ENCODE measurements at places on chromosomes 7 and 10.

- no peak for DNase-seq
Observed at GRCh38 chr10:117136391-117136975, 1.6 kb downstream of the VAX1 start.

DNA sequence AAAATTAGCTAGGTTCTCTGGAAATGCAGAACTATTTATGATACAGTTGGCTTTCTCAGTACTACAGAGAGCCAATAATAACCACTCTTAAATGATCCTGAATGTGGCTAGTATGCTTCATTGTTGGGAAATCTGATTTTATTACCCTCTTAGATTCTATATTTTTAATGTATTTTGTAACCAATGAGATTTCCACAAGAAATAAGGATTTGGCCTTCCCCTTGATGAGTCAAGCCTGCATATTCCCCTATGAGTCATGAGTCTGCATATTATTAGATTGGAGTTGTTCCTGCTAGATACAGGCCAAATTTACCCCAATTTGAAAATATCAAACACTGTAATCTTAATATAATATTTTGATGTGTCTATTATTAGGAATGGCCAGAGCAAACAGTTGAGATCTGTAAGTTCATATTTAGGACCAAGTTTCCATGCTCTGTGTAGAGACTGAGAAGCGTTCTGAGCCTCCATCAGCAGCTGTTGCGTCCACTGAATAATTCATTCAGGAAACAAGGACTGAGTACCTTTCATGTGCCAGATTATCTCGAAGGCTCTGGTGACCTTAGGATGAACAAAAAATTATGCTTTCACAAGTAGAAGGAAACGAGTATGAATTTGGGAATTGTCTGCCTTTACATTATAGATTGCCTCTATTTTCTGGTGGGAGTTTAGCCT is 793.4 kb downstream of the NRG3 start:
- DNase-seq, result no peak

DNA sequence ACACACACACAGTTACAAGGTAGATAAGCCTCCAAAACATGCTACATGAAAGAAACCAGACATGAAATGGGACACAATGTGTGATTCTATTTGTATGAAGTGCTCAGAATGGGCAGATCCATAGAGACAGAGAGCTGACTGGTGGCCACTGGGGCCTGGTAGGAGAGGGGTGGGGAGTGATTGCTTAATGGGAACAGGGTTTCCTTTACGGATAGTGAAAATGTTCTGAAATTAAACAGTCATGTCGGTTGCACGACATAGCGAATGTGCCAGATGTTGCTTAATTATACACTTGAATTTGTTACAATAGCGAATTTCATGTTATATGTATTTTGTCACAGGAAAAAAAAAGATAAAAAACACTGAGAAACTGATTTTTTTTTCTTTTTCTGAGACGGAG is 122.3 kb downstream of the SPDYE5 start:
- DNase-seq, result no peak

DNA sequence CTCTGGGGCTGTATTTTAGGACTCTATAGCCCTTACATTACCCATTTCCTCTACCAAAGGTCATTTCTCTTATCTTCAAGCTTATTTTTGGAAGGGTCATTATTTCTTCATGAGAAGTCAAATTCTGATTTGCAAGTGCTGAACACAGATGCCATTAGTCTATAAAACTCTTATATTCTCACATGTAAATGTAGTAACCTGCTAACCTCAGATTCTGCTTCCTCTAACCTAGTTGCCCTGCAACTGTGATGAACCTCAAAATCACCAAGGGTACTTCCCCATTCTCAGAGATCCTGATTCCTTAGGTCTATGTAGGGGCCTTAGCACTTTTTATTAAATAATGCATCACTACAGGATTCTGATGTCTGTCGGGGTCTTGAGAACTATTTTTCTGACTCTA is 6.3 kb downstream of the FAS start:
- DNase-seq, result no peak

DNA sequence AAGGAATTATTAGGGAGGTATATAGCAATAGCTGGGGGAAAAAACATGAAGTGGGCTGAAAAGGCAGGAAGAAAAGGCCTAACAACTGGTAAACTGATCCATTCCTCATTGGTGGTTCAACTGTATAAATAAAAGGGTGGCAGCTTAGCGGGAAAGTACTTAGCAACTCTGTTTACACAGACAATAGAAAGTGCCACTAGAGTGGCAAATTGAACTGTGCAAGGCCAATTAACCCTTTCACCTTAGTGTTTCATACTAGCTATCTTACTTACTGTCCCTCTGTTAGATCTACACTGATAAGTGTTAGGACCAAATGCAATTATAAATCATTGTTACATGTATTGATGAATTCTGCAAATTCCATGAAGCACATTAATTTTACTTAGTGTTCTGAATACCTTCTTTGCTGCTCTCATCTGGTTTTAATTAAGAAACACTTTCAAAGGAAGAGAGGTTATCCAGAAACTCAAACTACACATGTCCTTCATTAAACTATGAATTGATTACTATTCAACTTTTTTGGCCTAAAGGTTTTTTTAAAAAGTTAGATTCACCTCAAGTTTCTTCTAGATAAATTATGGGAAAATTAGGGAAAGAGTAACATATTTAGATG is 28.0 kb downstream of the DNAJC1 start:
- no peak for DNase-seq

DNA sequence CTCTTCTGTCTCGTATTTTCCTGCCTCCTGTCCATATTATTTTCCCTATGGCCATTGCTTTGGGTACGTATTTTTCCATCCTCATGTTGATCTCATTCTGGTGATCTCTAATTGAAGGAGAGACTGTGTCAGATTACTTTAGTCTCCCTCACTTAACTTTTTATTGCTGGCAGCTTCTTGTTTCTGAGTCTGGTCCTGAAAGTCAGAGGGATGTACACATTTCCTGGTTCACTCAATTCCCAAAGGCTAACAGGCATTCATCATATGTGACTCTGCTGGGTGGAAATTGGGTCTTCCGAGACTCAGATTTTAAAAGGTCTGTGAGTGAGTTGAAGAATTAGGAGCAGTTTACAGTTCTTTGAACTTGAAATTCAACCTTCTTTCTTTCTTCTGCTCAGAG is 10.9 kb downstream of the UMAD1 start:
- DNase-seq, result no peak

DNA sequence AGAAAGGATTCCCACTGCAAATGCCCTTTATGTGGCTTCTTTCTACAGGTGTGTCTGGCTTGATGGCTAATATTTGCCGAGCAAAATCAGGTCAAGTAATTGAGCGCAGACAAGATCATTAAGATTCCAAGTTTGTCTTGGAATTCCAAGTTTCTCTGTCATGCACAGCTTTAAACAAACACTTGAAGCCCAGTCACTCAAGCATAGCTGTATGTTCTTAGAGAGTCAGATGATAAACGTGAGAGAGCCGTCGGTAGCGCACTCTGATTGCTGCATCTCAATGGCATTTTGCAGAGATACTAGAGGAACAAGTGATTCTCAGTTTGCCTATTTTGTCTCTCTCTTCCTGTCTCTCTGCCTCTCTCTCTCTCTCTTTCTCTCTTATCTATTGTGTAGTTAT is 658 bp downstream of the DMBT1 start:
- no peak for DNase-seq

DNA sequence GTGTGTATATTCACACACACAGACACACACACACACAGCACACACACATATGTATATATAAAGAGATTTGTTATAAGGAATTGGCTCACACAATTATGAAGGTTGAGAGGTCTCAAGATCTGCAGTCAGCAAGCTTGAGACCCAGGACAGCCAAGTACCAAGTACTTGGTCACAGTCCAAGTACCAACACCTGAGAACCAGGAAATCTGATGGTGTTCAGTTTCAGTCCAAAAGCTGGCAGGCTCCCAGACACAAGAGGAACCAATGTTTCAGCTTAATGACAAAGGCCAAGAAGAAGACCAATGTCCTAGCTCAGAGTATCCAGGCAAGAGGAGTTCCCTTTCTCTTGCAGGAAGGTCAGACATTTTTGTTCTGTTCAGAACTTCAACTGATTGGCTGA is 780.2 kb downstream of the MAGI2 start:
- no peak for DNase-seq

DNA sequence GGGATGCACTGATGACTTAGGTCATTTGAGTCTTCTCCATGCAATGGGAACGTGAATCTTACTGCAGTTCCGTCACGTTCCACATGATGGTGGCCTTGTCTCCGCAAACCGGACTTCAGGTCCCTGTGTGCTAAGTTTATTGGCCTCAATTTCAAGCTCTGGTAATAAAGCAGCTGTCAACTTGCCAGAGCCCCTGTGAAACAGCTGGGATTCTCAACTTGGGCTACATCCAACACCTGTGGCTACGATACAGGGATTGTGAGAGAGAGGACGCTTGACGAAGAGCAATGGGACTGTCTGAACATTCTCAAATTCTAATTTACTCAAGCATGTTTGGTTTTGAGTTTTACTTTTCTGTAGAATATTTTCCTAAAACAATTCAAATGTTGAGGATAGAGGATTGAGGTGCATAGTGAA is 174.2 kb downstream of the PTN start:
- no peak for DNase-seq

DNA sequence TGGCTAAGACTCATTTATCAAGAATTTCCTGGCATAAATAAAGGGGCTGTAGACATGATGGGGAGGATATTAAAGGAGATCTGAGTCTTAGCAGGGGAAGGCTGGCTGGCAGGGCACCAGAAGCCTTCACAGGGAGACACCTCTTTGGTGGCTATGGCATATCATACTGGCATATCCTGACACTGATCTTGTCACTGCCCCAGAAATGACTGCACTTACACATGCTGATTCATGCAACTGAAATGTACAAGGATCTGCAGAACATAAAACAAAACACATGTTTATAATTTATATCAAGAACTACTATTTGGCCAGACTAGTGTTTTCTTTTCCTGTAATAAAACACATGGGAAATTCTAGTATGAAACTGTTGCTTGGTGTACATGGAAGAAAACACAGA is 5.5 kb upstream of the LIPN start:
- no peak for DNase-seq
